ENCODE measurements at places on chromosomes 13 and 19.

- peak; percentile 91 for DNase-seq
Measured at GRCh38 chr19:58575183-58576041, 2.3 kb upstream of the MZF1 start.

DNA sequence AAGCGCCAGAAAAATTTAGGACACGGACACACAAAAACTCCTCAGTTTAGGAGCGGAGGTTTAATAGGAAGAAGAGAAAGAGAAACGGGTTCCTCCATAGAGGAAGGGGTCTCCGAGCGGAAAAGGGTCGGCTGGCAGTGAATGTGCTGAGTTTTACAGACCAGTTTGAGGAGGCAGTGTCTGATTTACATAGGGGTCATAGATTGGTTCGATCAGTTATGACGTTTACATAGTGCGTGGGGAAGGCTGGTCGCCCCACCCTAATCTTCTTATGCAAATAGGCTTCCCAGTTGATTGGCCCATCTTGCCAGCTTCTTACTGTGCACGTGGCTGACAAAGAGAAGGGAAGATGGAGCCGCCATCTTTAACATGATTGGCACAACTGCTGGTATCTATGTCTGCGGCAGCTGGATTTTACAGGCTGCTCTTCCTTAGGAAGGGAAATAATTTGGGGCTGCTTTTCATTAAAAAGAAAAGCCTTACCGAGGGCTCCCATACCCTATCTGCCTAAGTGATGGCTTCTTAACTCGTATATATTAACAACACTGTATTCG lies 1.2 kb upstream of the ZNF225 start:
- peak; percentile 84 for DNase-seq

- no peak for DNase-seq
Measured at GRCh38 chr13:106602178-106602577, 34.2 kb upstream of the ARGLU1 start.

DNA sequence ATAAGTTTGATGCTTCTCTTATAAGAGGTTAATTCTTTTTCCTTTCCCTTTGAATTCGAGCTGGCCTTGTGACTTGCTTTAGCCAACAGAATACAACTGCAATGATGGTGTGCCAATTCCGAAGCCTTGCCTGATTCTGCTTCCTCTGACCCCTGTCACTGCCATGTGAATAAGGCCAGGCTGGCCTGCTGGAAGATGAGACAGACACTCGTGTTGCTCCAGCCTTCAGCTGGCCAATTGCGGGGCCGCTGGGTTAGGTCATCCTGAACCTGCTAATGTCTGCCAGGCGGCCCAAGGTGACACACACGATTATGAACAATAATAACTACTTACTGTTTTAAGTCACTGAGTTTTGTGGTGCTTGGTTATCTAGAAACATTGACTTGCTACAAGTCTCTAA lies 352.0 kb downstream of the MYO16 start:
- no peak for DNase-seq

GRCh38 chr19:38351865-38352395 lies 16.3 kb downstream of the CATSPERG start:
- no peak for DNase-seq

- DNase-seq: no peak
Measured at GRCh38 chr19:38834590-38834989, 3.0 kb upstream of the ECH1 start.

DNA sequence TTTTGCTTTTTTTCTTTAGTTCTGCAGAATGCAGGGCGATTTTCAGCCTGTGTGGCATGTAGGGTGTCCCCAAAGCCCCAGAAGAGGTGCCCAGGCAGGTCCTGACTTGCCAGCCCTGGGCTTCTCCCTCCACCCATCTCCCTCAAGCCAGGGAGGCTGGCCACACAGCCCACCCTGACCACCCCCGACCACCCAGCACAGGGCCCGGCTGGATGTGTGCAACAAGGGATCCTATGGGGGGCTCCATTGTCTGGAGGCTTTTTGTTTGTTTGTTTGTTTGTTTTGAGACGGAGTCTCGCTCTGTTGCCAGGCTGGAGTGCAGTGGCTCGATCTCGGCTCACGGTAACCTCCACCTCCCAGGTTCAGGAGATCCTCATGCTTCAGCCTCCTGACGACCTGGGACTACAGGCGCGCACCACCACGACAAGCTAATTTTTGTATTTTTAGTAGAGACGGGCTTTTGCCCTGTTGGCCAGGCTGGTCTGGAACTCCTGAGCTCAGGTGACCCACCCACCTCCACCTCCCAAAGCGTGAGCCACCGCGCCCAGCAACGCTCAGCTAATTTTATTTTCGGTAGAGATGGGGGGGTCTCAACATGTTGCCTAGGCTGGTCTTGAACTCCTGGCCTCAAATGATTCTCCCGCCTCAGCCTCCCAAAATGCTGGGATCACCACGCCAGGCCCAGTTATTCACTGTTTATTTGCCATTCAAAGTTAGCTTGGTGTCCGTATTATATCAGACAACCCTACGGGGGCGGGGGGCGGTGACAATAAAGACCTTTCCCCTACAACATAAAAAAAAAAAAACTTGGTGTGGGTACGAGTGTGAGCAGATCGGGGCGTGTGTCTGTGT lies 7.8 kb upstream of the MKNK2 start:
- no peak for DNase-seq

DNA sequence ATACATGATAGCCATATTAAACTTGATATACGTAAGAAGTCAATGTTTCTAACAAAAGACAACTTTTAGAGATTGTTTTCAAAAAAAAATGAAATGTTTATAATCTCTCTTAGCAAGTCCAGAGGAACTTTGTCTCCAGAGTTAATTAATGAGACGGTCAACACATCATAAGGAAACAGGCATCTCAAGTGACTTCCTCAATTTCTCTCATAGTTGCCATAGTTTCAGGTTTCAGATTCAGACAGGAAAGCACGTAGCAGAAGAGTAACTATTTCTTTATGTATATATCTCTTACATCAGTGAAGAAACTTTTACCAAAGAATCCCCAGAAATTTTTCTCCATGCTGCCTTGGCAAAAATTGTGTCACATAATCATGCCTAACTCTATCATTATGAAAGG lies 159.6 kb upstream of the ATXN8OS start:
- DNase-seq: no peak

DNA sequence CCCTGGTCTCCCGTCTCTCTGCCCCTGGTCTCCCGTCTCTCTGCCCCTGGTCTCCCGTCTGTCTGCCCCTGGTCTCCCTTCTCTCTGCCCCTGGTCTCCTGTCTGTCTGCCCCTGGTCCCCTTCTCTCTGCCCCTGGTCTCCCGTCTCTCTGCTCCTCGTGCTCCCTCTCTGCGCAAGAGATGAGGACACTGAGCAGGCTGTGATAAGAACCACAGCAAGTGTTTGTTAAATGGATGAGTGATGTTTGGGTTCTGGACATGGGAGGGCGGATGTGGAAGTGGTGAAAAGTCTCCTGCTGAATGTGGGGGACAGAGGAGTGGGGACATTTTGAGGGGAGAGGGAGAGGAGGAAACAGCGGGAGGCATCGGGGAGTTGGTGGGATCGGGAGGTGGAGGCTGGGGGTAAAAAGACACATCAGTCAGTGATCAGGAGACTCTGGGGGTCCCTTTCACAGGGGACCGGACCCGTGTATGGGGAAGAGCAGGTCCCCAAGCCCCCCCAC lies 8.0 kb downstream of the NPAS1 start:
- no peak for DNase-seq

GRCh38 chr19:8456064-8456463 lies 11.3 kb downstream of the HNRNPM start:
- DNase-seq: no peak

DNA sequence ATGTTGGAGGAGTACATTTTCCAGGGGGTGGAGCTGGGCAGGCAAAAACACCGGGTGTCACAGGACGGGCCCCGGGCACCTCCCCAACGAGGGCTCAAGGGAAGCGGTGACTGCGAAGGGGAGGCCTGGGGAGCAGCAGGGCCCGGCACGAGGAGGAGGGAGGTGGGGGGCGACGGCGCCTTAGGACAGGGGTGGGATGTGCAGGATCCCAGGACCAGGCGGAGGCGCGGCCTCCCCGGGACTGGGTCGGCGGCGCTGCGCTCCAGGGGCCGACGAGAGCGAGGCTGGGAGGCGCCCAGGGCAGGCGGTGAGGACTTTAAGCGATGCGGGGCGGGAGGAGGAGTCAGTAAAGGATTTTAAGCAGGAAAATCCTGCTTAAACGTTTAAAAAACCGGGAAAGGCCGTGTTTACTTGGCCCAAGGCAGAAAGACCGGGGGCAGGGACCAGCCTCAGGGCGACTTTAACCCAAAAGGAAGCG lies 427 bp downstream of the ZNF160 start:
- DNase-seq: peak; percentile 47

- no peak for DNase-seq
Measured at GRCh38 chr19:2464389-2464788, 7.6 kb upstream of the LMNB2 start.

- peak; percentile 51 for DNase-seq
Measured at GRCh38 chr13:21557995-21558394, 46.0 kb downstream of the MICU2 start.

DNA sequence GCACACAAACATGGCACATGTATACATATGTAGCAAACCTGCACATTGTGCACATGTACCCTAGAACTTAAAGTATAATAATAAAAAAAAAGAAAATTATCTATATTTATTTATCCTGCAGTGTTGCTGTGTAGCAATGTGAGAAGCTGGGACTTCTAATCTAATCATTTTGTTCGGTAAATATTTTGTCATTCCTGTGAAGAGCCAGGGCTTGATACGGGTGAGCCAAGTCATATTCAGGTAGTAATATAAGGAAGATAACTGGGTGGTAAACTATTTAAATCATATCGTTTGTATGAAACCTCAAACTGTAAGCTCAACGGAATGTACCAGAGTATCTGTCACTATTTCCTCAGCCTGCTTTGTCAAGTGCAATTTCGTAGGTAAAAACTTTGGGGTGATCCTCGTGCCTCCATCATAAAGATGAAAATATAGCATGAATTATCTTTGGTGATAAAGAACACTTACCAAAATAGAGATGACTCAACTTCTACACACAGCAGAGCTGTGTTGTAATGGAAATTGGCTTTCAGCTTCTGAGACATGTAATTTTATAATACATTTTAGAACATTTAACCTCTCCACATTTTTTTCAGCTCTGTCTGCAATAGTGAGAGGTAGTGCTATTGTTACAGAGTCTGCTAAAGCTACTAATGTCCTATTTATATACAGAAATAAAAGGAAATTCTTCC lies 92.9 kb downstream of the PCDH9 start:
- DNase-seq: no peak

DNA sequence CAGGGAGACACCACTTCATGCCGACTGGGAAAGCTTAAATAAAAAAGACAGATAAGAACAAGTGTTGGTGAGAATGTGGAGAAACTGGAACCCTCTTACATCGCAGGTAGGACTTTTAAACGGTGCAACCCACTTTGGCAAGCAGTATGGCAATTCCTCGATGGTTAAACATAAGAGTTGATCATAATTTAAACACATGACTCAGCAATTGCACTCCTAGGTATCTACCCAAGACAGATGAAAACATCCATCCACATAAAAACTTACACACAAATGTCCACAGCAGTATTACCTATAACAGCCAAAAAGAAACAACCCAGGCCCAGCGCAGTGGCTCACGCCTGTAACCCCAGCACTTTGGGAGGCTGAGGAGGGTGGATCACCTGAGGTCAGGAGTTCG lies 21.9 kb downstream of the FLT1 start:
- no peak for DNase-seq
